ENCODE measurements at places on chromosomes 11 and 22. TPM values are rescaled to one million over a fixed set of nuclear protein-coding genes. Genes with fewer than 3 reads are reported as not detected.

- no peak for DNase-seq
Measured at GRCh38 chr22:29328055-29328454, 12.6 kb upstream of the RASL10A start.

DNA sequence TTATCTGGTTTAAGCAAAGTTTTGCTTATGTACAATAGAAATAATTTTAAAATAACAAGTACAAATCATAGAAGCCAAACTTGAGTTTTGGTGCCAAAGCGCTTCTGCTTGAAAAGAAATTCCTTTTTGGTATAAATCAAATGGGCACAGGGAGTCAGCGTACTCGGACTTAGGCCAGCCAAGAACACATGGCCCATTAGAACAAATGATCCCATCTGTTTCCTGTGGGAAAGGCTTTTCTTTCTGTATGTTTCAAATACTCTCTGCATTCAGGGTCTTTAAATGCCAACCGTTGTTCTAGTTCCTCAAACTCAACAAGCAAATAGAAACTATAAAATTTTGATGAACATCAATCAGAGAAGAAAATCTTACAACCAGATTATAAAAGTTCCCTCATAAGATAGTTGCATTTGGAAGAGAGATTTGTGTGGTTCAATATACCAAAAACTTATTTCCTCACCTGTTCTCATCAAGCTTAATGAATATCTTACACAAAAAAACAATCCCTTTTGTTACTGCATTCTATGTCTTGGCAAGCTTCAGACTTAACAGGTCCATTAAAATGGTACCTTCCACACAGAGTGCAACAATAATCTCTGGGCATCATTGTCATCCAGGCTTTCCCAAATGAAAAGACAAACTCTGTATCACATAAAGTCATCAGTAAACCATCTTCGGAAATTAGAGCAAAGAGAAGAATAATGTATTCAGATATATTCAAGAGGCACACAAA, 739.8 kb upstream of the API5 start:
- no peak for DNase-seq

GRCh38 chr11:36350137-36350513, 54.0 kb downstream of the PRR5L start:
- DNase-seq = no peak

GRCh38 chr22:41491374-41492100, 22.6 kb downstream of the ACO2 start:
- DNase-seq = no peak

Gene ANO9
- total RNA-seq = 141 TPM

DNA sequence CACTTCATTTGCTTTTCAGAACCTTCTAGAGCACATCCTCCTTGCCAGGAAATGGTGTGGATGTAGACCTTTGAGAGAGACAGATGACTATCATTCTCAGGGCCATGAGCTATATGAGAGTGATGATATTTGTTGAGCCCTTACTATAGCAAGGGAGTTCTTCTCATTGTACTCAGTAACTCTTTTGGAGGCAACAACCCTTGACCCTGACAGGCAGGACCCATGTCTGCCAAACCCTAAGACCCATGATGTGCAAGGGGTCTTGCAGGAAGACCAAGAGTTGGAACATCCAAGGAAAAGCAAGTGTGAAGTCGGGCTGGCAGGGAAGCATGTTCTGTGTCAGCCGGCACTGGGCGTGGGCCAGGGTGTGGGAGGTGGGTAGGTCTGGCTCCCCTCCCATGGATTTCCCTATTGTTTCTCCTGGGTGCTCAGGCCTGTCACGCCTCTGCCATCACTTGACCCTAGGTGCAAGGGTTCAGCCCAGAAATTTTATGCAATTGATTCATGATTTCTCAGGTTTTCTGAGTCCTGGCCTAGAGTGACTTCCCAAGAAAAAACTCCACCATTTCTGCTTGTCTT, 1.2 kb downstream of the FOLR3 start:
- peak; percentile 30 for DNase-seq

Gene PKNOX2
- total RNA-seq = 1.5 TPM

Gene CST6
- not detected for total RNA-seq

DNA sequence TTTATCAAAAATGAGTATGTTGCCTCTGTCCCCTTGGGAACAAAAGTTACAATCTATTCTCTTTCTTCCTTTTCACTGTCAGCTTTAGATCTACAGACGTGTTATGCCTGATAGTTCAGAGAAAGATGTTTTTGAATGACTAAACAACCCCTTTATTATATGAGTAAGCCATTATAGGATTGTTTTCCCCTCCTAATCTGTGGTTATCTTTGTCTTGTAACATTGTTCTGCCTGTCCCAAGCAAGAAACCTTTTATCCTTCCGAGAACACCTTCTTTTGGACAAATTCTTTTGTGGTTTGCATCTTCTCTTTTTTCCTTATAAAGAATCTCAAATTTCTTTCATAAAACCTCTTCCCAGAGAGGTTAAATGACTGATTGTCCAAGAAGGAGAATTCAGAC, 208.4 kb downstream of the DDX10 start:
- no peak for DNase-seq

Gene TPH1
- total RNA-seq = 13.9 TPM

DNA sequence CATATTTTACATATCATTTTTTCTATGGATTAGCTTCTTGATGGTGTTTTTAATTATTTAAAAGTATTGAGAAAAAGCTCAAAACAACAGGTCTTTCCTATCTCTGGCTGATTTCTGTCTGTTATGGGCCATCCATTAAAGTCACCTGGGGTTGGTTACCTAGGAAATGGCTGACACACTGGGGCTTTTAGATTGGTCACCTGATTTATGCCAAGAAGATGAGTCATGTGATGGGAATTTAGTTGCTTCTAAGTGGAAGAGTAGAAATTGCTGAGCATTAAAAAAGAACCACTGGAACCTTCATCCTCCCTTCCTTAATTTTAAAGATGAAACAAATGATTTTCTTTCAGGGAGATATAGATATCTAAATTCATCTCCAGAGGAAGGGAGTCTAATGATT, 48.8 kb upstream of the LARGE1 start:
- no peak for DNase-seq

Gene DDB1
- 149 TPM for total RNA-seq

Gene GLYAT
- total RNA-seq = not detected

- DNase-seq = no peak
Measured at GRCh38 chr22:48578138-48579042, 1249.3 kb downstream of the BRD1 start.

Gene CTSW
- total RNA-seq = 1.5 TPM

GRCh38 chr11:70432065-70432464, 33.7 kb downstream of the CTTN start:
- DNase-seq = no peak

GRCh38 chr11:1023811-1024596, 12.5 kb downstream of the MUC6 start:
- no peak for DNase-seq

Gene OR6T1
- total RNA-seq = not detected

DNA sequence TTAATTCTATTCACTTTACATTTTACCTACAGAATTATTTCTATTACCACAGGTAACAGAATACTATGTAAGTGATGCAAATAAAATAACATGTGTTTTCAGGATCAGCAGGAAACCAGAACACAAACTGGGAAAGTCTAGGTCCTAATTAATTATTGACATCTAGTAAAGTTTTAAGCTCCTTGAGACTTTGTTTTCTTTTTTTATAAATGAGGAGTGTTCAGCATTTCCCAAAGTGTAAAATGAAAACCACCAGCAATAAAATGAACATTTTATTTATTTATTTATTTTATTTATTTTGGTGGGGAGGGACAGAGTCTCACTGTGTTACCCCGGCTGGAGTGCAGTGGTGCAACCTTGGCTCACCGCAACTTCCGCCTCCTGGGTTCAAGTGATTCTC, 123.6 kb downstream of the ARHGAP42 start:
- no peak for DNase-seq

Gene PHLDB1
- total RNA-seq = 74.1 TPM

Gene NCR3LG1
- 13.1 TPM for total RNA-seq

- peak; percentile 70 for DNase-seq
Measured at GRCh38 chr11:117144477-117145392, 648 bp downstream of the PAFAH1B2 start.

DNA sequence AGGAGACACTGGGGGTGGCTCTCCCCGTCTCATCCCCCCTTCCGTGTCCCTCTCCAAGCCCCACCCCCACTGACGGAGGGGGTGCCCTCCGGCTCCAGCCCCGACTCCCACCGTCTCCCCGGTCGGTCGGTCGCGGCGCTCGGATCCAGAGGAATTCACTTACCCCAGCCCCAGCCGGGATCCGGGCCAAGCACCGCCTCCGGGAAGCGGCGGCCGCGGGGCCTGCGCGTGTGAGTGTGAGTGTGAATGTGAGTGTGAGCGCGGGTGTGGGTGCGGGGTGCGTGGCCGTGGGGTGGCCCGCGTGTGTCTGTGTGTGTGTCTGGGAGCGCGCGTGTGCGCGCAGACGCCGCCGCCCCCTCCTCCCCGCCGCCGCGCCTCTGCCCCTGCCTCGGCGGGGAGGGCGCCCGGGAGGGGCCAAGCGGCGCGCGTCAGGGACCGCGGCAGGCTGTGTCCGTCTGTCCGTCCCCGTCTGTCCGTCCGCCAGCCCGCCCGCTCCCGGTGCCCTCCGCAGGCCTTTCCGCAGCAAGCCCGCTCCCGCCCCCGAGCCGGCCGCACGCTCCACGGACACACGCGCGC, at the start of gene ELFN2:
Gene ELFN2 (minus strand): TSS at position 345 of the 576 bp plus-strand sequence. CDS start 51,945 bp downstream, outside the sequence.
- DNase-seq = no peak

Gene FUT4
- total RNA-seq = 21.8 TPM

DNA sequence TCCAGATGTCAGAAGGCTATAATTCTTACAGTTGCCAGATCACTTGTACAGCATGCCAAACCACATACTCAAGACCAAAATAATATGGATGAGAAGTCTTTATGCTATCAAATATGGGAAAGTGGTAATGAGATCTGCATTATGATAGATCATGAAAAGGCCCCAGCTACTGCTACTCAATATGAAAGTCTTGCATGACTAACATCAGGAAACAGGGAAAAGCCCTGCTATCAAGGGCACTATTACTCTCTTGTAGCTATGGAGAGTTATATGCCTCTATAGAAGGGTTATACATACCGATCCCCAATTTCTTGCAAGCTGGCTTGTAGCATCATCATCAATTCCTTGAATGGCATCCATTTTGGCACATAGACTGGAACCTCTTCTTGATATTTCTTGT, 30.2 kb upstream of the TMPRSS5 start:
- DNase-seq = no peak

DNA sequence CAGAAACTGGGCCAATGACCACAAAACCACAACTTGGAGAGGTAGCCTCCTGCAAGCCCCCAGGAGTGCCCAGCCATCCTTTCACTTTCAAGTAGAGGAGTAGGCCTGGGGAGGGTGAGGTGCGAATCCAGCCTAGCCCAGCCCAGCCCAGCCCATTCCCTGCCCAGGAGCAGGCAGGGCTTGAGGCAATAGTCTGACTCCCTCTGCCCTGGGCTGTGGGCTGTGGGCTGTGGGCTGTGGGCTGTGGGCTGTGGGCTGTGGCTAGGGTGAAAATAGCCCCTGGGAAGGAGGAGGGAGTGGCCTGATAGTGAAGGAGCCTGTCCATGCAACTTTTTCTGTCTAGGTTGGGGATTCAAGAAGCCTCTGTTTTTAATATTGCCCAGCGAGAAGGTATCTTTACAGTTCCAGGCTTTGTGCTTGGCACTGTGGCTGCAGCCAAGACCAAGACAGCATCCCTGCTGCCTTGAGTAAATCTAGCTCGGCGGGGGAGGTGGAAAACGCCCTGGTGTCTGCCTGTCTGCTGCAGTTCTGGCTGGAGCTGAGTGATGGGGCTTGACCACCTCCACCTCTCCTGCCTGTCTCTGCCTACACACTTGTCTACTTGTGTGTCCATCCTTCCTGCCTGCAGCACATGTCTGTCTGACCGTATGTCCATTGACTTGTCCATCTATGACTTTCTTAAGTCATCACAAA, 40.7 kb downstream of the LMO1 start:
- no peak for DNase-seq

DNA sequence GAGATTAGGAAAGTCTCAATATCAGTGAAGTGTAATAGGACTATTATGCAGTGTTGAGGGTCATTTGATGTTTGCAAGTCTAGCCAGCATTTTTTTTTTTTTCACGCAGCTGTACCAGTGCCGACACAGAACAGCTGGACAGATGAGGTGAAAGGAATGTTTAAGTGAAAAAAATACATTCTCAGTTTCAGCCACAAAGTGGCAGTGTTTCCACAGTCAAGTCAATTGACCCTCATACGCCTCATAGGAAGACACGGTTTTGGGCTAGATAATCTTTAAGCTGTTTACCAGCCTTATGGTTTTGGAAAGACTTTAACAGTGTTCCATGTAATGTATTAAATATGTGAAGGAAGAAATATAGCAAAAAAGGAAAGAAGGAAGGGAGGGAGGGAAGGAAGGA, 349.9 kb upstream of the ANO3 start:
- no peak for DNase-seq

GRCh38 chr11:98565311-98565710, 455.4 kb upstream of the CNTN5 start:
- DNase-seq = no peak

Gene PATL1
- total RNA-seq = 33.9 TPM

Gene BTG4
- not detected for total RNA-seq

GRCh38 chr11:3905080-3905953, 49.9 kb downstream of the STIM1 start:
- DNase-seq = no peak

DNA sequence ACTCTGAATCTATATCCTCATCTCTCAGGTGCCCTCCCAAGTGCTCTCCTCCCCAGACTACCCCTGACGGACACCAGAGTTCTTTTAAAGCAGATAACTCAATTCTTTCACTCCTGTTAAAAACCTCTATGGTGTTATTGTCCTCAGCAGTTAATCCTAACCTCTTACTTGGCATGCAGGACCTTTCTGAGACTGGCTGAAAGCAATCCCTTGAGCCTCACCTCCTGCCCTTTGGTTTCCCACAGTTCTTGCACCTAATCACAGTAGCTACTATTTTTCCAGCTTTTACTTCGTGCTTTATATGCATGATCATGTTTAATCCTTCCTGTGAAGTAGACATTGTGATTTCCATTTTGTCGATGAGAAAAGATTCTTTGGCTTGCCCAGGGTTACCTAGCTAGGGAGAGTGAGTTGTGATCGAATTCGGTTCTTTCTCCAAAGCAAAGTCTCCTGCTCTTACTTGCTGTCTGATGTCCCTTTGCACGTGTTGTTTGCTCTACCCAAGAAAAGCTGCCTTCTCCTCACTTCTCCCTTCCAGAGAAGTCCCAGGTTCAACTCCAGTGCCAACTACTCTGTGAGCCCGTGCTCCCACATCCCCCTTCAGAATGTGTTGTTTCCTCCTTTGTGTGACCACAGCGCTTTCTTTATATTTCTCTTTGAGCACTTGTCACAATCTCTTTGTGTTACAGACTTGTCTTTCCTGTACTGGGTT, 2.1 kb downstream of the UBE2L3 start:
- DNase-seq = no peak

- no peak for DNase-seq
Measured at GRCh38 chr22:35525687-35526332, 14.8 kb upstream of the RASD2 start.

Gene KLHDC7B
- not detected for total RNA-seq

Gene FZD4
- 4.7 TPM for total RNA-seq

GRCh38 chr11:47108214-47108613, 68.5 kb downstream of the ARFGAP2 start:
- DNase-seq = peak; percentile 18

GRCh38 chr11:117806846-117807245, 9.8 kb upstream of the DSCAML1 start:
- no peak for DNase-seq
